ENCODE measurements at places on chromosomes 12 and 14. TPM values are rescaled to one million over a fixed set of nuclear protein-coding genes. Genes with fewer than 3 reads are reported as not detected.

GRCh38 chr12:106317406-106318082 is 15.0 kb downstream of the TCP11L2 start:
- DNase-seq, result no peak

DNA sequence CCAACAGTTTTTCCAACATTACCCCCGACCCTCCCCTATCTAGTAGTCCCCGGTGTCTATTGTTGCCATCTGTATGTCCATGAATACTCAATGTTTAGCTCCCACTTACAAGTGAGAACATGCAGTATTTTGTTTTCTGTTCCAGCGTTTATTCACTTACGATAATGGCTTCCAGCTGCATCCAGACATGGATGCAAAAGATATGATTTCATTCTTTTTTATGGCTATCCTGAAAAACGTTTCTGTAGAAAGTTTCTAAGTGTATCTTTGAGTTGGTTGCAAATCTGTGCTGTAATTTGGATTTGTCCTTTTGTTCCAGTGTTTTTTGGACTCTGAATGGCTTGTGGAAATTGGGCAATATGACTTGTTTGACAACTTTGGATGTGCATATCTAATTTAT is 11.7 kb downstream of the SP1 start:
- DNase-seq, result no peak

DNA sequence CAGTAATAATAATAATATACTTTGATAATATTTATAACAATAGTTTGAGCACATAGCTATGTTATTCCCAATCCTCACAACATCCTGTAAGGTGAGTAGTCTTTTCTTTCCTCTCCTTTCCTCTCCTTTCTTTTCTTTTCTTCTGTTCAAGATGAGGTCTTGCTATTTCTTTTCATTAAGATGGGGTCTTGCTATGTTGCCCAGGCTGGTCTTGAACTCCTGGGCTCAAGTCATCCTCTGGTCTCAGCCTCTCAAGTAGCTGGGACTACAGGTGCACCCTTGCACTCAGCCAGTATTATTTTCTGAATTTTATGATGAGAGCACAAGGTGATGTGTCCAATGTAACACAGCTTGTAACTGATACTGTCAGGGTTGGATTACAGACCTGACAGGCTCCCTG is 134.6 kb downstream of the OTOGL start:
- no peak for DNase-seq

GRCh38 chr12:127590868-127591267 is 676.1 kb upstream of the TMEM132C start:
- no peak for DNase-seq

DNA sequence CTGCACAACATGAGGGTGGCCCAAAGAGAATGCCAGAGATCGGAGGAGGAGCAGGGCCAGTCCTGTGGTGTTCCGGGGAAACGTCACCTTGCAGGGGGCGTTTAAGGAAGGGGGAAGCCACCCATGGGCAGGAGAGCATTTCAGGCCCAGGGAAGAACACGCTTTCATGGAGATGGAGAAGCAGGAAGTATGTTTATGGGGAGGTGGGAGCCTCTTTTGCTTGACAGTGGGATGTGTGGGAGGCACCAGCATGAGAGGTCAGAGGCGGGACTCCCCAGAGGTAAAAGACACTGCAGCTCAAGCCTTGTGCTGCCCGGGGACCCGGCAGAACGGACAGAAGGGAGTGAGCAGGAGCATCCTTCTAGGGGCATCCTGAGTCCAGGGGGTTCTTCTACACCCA is 1.3 kb upstream of the LRTM2 start:
- DNase-seq, result no peak

DNA sequence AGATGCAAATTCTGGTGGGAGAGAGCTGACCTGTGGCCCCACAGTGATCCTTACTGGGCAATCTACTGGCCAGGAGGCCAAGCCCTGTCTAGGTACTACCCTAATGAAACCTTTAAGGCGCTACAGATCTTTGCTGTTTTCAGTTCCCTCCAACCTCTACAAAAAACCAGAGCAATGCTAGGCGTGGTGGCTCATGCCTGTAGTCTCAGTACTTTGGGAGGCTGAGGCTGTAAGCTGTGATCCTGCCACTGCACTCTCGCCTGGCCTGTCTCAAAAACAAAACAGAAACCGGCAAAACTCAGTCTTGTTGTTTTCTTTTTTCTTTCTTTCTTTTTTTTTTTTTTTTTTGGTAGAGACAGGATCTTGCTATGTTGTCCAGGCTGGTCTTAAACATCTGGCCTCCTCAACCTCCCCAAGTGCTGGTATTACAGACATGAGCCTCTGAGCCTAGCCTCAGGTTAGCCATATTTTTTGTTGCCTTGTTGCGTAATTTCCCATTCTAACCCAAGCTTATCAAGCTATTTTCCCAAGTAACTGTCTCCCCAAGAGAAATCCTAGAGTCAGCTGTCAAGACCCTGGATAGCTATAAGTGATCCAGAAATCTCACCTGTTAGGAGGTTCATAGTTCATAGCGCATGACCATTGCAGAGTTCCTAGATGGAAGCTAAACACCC is 2.8 kb downstream of the ETFBKMT start:
- DNase-seq, result no peak

DNA sequence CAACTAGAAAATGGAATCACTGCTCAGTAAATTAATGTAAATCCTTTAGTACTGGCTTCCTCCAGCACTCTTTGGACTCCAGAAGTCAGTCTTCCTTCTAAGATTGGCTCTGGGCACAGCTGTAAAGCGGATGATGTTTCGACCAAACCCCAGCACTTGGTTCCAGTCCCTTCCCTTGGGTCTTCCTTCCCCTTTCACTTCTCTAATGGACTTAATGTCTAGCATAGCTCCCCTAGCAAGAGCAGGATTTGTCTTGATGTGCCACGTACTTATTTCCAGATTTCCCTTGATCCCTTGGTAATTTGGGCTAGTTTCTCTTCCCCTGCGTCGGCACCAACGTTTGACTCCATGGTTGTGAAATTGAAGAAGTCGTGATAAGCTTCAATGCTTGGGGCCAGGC is 28.3 kb downstream of the C12orf75 start:
- DNase-seq, result no peak

DNA sequence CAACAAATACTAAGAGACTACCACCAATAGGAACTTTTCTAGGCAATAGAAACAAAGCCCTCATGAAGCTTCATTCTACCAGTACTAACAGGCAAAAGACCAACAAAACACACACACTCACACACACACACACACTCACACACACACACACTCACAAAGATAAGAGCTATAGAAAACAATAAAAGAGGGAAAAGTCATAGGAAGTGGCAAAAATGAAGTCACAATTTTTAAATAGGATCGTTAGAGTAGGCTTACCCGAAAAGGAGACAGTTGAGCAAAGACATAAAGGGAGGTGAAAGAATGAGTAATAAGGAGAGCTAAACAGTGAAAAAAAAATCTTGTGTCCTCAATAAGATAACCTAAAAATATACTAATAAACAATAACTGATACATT is 66.5 kb downstream of the C2CD5 start:
- DNase-seq, result no peak

DNA sequence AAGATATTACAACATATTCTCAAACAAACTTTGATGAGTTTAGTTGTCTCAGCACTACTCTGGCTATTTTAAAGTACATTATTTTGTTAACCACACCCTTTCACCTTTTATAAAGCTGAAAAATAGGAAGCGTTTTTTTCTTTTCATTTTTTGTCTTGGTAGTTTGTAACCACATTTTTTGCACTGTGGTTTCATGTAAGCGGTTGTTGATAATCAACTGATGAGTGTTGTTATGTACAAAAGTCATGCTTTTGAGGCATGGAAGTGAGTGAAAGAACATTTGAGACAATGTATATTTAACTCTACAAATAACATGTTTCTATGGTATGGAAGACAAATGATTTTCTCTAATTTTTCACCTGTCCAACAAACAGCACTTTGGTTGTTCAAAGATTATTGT is 52.1 kb upstream of the ATP2B1 start:
- no peak for DNase-seq

GRCh38 chr12:87152841-87153528 is 876.2 kb downstream of the C12orf50 start:
- DNase-seq, result no peak

DNA sequence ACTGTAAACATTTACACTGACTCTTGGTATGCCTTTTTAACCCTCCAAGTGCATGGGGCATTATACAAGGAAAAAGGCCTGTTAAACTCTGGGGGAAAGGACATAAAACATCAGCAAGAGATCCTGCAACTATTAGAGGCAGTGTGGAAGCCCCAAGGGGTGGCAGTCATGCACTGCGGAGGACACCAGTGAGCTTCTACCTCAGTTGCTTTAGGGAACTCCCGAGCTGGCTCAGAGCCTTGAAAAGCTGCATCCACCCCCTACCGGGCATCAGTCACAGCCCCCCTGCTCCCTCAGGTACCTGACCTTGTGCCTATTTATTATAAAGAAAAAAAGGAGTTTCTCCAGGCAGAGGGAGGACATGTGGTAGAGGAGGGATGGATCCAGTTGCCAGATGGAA is 695.6 kb upstream of the LMO3 start:
- no peak for DNase-seq

DNA sequence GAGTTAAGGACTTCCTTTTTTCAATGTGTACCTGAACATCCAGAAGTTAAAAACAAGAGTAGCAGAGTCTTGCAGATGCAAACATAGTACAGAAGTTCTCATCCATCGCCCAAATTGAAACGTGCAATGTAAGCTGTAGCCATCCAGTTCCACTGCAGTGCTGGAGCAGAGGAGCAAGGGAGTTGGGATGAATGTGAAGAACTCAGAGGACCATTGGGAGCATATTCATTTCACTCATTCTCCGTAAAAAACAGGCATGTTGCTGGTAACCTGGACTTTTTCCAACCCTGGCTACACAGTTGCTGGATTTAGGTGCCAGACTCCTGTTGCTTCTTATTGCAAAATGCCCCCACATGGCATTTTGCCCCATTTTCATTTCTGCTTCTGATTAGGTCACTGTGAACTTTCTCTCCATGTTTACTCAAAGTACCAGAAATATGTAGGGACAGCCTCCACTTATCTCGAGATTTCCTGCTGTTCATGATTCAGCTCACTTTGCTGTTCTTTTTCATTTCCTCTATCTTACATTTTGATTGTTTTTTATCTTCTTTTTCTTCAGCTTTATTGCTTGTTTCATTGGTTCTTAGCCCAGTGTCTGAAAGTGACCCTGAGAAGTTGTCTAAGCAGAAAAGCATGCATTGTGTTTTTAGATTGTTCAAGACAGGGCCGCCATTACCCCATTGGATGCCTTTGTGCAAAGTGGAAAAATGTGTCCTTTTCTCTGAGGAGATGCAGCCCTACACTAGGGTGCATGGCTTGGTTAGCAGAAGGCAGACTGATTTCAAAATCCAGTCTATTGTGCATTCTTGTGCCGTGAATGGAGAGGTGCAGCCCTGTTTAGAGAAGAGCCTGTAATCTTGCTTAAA is 109.0 kb upstream of the AMIGO2 start:
- no peak for DNase-seq

DNA sequence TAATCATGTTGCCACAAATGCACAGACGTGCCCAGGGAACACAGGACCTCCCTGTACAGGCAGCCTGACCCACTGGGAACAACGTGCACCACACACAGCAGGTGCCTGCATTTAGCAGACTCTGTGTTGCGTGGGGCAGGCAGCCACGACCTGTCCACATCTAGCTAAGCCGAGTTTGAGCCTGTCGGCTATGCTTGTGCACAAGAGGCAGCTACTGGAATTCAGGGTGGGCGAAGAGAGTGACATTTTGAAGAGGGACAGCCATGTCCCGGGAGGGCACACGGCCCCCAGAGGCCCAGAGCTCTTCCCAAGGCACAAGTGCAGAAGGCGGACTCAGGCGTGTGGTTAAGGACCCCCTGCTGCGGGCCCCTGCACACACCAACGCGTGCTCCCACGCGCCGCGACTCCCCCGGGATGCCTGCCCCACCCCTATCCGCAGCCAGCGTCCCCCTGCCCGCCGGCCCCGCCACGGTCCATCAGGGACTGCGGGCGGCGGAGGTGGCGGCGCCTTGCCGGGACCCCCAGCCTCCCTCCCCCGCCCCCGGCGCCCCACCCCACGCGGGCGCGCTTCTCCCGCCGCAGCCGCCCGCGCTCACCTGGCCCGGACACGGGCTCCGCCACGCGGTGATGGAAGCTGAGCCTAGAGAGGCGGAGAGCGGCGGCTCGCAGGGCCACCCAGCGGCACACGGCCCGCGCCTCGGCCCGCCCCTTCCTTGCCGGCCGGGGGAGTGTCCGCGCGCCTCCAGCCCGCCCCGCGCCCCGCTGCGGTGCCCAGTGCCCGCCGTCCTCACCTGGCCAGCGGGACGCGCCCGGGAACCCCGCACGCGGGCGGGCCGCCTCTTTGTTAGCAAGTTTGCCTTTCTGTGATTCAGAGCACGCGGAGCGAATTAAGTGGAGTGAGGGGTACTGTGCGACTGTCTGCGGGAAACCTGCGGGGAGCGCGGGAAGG is 125.3 kb upstream of the PRMT8 start:
- no peak for DNase-seq

GRCh38 chr14:79248126-79248525 is 963.2 kb downstream of the DIO2 start:
- DNase-seq, result no peak

DNA sequence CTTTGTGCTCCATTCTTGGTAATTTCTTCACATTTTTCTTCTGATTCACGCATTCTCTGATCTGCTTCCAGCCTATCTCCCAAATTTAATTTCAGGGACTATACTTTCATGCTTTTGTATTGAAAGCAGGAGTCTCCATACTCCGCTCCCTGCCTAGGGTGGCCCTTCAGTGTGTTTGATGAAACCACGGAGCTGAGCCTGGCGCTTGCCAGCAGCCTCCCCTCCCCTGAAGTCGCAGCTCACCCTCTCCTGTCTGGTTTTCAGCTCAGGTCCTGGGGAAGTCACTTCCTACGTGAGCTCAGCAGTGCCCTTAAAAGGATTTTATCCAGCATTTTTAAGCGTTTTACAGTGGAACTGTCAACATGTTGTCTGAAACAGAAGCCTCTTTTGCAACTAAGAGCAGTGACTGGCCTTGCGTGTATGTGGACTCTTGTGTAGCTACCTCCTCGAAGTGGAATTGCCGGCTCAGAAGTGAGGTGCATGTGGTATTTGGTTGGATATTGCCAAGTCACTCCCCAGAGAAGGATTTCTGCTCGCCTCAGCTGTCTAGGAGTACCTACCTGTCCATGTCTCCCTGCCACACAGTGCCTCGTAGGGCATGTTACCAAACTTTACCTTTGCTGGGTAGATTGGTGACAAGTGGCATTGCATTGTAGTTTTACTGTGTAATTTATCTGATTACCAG is 78.5 kb downstream of the TESC start:
- no peak for DNase-seq

DNA sequence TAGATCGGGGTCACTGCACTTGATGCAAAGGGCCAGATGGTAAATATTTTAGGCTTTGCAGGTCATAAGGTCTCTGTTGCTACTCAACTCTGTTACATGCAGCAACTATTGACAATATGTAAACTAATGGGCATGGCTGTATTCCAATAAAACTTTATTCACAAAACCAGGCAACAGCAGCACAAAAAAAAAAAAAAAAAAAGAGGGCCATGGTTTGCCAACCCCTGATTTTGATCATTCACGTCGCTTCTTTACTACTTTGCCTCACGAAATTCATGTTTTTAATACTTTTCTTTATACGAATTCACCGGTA is 152.9 kb downstream of the RBM19 start:
- DNase-seq, result no peak

OTX2 gene
- total RNA-seq, result not detected

SYCP3 gene
- not detected for total RNA-seq

COPS7A gene
- 64.7 TPM for total RNA-seq

FSCB gene
- not detected for total RNA-seq

ANO4 gene
- total RNA-seq, result 0.30 TPM

Measured in cardiac septum (tissue), 1 donor.